ENCODE measurements at places on chromosomes 7 and 10.
A peak's percentile ranks its signal among the peaks of the same experiment; 100 is the strongest.

- no peak for DNase-seq
Measured at GRCh38 chr10:48707472-48707871, 22.8 kb downstream of the WDFY4 start.

- DNase-seq, result no peak
Measured at GRCh38 chr10:112834751-112835181, 115.3 kb upstream of the TCF7L2 start.

- no peak for DNase-seq
Measured at GRCh38 chr10:48484911-48485310, 120.0 kb downstream of the ARHGAP22 start.

DNA sequence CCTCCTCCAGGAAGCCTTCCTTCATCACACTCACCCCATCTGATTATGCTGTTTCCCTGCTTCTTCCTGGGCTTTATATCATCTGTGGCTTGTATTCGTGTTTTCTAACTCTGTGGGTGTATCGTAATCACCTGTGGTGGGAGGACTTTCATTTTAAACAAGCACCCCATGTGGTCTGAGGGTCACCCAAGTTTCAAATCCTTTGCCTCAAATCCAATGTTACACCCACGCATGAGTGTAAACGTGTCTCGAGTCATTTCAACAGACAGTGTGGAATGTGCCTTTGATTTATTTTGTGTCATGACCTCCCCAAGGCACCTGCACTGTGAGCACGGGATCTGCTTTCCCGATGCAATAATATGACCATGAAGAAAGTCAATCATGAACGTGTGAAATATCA lies 17.5 kb upstream of the LYZL2 start:
- DNase-seq, result no peak

DNA sequence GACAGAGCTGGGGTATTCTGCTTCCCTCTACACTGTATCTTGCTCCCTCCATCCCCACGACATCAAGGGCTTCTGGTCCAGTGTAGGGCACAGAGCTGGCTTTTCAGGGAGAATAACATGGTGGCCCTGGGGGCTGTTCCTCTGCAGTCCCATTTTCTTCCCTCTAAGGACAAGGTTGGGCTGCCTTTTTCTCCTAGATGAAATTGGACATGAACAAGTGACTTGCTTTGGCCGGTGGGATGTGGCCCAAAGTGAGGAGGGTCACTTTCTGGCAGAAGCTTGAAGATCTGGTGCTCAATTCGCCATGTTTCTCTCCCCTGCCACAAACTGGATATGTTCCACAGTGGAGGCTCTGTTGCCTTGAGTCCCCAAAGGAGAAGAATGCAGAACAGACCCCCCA lies 235.7 kb downstream of the EMX2 start:
- no peak for DNase-seq

DNA sequence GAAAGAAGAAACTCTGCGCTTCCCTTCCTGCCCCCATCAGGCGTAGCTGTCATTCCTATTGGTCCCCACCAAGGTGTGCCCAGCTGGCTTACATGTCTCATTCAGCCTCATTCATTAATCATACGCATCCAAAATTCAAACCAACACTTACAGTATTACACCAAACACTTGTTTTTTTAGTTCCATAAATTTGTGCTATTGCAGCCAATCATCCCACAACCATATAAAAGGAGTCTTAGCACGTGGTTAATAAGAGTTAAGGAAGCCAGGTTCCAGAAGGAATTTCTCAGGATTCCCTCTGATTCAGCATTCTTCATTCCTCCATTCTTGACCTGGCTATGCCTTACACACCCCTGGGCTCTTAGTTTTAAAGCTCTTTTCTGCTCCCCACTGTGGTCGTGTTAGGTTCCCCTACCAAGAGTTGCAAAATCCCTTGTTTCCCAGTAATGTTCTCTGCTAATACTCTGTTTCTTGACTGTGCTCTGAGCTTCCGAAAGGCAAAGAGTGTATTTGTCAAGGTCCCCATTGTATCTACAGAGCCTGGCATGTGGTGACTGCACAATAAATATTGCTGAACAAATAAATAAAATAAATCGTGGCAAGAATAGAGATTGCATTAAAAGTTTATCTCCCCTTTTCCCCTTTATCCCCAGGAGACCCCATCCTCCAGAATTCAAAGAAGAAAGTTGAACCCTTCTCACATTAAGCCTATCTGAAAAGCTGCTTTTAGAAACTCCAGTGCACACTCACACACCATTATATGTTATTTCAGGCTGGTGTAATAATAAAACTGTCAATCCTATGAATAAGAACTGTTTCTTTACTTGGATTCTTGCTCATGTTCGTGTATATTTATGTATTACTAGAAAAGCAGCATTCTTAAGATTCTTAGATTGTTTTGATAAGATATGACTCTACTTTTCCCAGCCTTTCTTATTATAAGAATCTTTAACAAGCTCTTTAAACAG lies 514.4 kb downstream of the INHBA start:
- no peak for DNase-seq

GRCh38 chr7:105766421-105767073 lies 109.9 kb downstream of the ATXN7L1 start:
- DNase-seq, result no peak

DNA sequence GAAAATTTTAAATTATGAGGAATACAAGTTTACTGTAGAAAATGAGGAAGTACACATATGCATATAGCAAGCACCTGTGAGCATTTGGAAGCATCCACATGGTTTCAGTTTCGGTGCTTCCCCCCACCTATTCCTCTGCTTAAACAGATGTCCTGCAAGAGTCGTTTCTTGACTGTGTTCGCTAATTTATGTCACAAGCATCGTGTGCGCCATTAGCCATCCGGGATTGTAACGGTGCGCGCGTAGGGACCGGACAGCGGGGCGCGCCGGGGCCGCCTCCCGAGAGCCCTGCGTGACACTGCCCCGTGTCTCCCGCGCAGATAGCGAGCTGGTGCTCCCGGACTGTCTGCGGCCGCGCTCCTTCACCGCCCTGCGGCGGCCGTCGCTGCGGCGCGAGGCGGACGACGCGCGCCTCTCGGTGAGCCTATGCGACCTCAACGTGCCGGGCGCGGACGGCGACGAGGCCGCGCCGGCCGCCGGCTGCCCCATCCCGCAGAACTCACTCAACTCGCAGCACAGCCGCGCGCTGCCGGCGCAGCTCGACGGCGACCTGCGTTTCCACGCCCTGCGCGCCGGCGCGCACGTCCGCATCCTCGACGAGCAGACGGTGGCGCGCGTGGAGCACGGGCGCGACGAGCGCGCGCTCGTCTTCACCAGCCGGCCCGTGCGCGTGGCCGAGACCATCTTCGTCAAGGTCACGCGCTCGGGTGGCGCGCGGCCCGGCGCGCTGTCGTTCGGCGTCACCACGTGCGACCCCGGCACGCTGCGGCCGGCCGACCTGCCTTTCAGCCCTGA lies 90.9 kb downstream of the NEURL1 start:
- DNase-seq, result peak; percentile 42

DNA sequence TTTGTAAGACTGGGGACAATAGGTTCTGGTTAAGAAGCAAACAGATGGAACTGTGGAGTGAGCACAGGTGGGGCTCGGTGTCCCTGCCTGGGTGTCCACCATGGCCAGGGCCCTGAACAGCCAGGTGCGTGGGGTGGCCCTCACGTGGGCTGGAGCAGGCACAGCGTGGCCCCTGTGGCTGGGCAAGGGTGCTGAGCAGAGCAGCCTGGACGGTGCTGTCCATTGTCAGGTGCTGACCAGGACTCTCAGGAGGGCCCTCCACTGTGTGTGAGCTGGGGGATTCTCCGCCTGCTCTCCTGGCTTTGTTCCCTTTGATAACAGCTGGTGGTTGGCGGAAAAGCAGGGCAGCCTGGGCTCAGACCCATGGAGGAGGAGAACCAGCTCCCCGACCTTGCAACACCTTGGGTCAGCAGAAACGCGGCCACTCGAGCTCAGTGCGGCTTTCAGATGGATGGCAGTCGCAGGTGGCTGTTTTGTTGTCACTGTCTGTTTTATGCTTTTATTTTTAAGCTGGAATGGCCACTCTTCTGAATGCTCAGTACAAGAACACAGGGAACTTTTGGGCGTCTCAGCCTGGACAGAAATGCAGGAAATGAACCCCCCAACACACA lies 273.9 kb upstream of the ADARB2 start:
- DNase-seq, result no peak

GRCh38 chr7:46739518-46740234 lies 818.6 kb upstream of the IGFBP3 start:
- no peak for DNase-seq

- no peak for DNase-seq
Measured at GRCh38 chr7:1113548-1113885, 25.6 kb downstream of the GPER1 start.

DNA sequence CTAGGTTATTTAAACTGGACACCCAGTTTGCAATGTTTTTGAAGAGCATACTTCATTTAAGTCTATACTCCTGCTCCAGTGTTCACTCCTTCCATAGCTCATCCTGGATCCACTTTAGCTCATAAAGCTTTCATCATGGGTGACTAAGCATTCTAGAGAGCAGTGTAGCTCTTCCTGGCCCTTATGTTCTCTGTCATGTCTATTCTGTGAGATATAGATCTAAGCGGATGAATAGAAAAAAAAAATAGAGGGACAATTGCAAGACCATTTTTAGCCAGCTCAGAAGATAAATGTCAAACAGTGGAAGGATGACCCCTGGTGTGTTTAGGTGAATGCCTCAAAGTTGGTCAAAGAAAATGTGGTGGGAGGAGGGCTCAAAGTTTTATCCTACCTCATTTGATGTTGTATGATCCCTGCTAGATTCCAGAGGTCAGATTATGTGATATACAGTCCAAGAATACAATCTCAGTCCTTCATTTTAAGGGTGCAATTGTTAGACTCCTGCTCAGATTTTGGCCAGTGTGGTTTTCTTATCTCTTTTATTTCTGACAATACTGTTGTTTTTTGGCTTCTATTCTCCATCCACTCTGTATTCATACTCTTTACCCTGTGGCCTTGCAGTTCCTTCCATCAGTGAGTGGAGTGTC lies 7.5 kb upstream of the HECW1 start:
- DNase-seq, result no peak

- no peak for DNase-seq
Measured at GRCh38 chr10:17730667-17731066, 21.3 kb upstream of the TMEM236 start.

DNA sequence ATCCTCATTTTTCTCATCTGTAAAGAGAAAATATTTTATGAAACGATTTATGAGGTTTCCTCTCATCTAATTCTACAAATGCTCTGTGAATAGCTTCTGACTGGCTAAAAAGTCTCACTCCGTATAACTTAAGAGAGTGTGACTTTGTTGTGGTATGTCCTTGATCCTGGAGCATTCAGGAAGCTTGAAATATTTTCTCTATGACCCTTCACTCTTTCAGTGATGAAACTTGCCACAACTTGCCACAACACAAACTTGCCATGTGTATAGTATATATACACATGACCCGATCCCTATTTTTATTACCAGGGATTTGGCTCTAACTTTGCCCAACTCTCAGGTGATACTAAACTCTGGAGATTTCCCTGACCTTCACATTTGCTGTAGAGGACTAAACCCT lies 74.1 kb downstream of the TES start:
- no peak for DNase-seq

DNA sequence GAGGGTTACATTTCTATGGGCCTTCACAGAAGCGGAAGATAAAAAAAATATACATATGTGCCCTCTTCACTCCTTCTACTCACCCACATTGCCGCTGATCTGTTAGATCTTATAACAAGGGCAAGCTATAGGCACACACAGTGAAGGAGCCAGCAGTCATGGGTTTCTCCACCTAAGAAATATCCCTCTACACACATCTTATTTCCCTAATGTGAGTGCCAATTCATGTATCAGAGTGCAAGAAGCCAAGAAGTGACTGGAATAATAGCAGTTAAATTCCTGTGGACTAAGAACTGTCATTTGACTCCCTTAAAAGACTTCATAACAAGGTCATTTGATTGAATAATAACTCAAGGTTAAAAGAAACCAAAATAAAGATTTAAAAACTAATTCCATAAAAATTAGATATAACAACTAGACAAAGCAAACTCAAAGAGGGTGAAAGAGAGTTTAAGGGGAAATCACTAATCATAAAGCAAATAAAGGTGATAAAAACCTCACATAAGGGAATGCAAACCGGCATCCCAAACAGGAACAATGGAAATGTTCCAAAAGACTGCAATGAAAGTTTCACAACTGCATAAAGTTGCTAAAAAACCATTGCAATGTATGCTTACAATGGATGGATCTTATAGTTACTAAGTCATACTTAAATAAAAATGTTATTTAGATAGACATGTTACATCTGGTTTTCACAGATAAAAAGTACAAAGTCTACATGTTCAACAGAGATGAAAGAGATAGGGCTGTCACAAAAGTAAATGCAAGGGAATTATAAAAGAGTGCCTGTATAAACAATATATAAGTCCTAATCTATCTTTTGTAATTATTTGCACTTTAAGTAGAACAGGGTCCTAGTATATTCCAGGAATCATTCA lies 42.8 kb downstream of the ARHGAP21 start:
- no peak for DNase-seq

DNA sequence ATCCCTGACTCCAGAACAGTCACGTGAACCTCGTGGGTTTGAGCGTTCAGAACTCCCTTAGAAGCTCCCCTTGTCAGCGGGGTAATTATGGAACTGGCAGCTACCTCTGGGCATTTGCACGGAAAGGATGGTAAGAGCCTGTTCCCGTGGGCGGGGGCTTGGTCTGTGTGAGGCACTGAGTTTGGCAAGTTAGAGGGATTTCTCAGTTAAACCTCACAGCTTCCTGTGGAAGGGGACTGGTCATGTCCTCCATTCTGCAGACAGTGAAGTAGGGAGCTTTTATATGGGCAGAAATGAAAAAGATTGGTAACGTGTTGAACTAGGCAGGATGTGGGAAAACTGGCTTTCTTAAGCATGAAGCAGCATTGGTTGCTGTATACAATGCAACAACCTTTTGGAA lies 16.0 kb downstream of the PALD1 start:
- no peak for DNase-seq

GRCh38 chr7:93544691-93545090 lies 29.8 kb downstream of the CALCR start:
- DNase-seq, result no peak
